ENCODE measurements at places on chromosomes 1 and 21.
A peak's percentile ranks its signal among the peaks of the same experiment; 100 is the strongest.

GRCh38 chr1:218066332-218066731, 218.8 kb upstream of the RRP15 start:
- H3K36me3 ChIP-seq, result no peaks in the 10 kb centered on the region
- H3K4me1 ChIP-seq, result no peaks in the 10 kb centered on the region
- no peaks in the 10 kb centered on the region for H3K27me3 ChIP-seq
- H3K27ac ChIP-seq, result no peak overlapping the region

GRCh38 chr1:54490361-54491248, 57.4 kb upstream of the ACOT11 start:
- DNase-seq, result no peak
- H3K27ac ChIP-seq, result no peak overlapping the region
- H3K36me3 ChIP-seq, result no peaks in the 10 kb centered on the region
- H3K4me3 ChIP-seq, result no peak overlapping the region
- peaks cover 41% of the 10 kb centered on the region for H3K27me3 ChIP-seq

- no peak overlapping the region for H3K4me3 ChIP-seq
- H3K36me3 ChIP-seq, result no peaks in the 10 kb centered on the region
- H3K27ac ChIP-seq, result no peak overlapping the region
- H3K27me3 ChIP-seq, result peaks cover 4% of the 10 kb centered on the region
- no peak for DNase-seq
Observed at GRCh38 chr1:233372218-233373120, 44.9 kb downstream of the MAP3K21 start.

GRCh38 chr1:36136535-36136934, 11.5 kb upstream of the COL8A2 start:
- H3K4me3 ChIP-seq, result no peak overlapping the region
- no peak for DNase-seq
- H3K36me3 ChIP-seq, result peaks cover 33% of the 10 kb centered on the region

DNA sequence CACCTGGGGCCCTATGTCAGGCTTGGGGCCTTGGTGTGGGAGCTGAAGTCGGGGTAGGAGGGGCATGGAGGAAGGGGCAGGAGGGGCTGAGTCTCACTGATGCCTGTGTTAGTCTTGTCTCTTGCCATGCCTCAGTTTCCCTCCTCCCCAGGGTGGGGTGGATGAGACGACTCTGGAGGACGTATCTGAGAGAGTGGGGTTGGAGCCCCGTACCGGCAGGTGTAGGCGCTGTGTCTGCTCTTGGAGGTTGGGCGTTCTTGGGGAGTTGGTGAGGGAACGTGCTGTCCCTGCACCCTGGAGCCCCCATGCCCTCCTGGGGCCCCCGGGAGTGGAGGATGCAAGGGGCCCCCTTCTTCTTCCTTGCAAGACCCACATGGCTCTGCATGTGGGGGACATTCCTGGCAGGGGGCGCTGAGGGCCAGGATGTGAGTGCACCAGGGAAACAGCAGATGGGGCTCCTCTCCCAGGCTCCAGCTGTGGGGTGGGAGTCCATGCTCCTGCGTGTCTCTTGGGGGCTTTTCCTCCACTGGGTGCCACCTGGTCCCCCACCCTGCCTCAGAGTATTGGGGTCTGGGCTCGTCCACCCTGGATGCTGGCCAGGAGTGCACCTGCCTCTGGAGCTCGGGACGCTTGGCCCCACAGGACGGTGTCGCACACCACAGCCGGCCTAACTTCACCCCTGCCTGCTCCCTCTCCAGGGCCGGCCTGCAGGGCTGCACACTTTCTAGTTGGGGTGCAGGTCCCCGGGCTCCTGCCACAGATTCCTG, 1.4 kb upstream of the TNFRSF14 start:
- H3K36me3 ChIP-seq, result peaks cover 44% of the 10 kb centered on the region
- peak; percentile 43 for DNase-seq
- peak overlapping the region; percentile 93 for H3K27ac ChIP-seq
- H3K27me3 ChIP-seq, result no peaks in the 10 kb centered on the region
- H3K4me3 ChIP-seq, result peak overlapping the region; percentile 97

DNA sequence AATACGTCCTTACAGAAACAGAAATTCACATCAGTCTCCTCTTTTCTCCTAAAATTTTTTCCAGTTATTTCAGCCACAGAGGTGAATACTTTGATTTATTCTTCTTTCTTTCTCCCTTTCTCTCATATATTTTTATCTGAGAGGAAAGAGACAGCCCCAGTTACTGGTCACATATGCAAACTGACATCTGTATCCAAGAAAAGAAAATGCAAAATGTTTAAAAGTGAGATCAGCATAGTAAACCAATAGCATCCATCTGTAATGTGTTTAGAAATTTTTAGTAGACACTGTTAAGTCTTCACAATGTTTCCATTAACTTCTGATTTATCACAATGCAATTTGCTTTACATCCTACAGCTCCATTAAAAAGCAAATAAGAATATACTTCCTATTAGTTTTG, 53.5 kb downstream of the NTNG1 start:
- H3K4me3 ChIP-seq, result no peak overlapping the region
- H3K27me3 ChIP-seq, result no peaks in the 10 kb centered on the region
- DNase-seq, result no peak
- no peaks in the 10 kb centered on the region for H3K36me3 ChIP-seq
- H3K27ac ChIP-seq, result no peak overlapping the region

Measured in activated T-helper 2 cell treated with anti-CD3 and anti-CD28 coated beads, Interferon-gamma antibody, Interleukin-2, Interleukin-4, amounts not matched to agents 10 μg/mL and 5 μg/mL and 100 μg/mL, durations not matched to agents 14 hours and 24 hours and 36 hours (primary cell).